ENCODE measurements at places on chromosomes 1 and 21.

- no peak for DNase-seq
Observed at GRCh38 chr1:157292809-157293564, 154.8 kb upstream of the ETV3 start.

DNA sequence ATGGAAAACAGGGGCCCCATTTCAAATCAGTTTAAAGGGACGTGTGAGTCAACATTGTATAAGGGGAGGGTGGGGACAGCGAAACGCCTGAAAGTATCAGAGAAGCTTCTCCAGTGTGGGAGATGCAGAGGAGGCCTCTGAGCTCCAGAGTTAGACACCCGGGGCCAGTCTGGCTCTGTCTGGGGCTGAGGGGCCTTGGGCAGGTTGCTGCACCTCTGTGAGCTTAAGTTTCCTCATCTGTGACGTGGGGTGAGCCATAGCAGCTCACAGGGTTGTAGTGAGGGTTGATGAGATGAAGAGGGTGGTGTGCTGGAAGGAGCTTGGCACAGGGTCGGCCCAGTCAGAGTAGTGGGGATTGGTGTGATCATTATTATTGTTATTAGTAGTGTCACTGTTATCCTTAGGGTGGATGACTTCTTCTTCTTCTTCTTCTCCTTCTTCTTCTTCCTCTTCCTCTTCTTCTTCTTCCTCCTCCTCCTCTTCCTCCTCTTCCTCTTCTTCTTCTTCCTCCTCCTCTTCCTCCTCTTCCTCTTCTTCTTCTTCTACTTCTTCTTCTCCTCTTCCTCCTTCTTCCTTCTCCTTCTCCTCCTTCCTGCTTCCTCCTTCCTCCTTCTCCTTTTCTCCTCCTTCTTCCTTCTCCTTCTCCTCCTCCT, 282.0 kb downstream of the PTPRU start:
- no peak for DNase-seq

- DNase-seq = no peak
Observed at GRCh38 chr1:205204552-205204951, 7.0 kb downstream of the DSTYK start.

DNA sequence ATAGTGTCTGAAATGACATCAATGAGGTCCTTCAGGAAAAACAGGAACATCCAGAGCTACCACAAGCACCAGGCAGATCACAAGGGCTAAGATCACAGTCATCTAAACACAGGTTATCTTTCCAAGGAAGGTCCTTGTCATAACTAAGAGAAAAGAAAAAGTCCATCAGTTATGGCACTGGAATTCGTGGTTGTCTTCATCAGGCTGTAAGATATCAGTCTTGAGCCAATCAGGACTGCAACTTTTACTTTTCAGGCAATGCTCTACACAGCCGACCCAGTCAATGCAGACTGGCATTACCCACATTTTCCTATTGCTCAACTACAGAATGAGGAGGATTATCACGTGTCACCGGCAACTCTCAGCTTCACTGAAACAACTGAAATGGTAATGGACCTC, 26.4 kb downstream of the SORT1 start:
- DNase-seq = no peak

- no peak for DNase-seq
Observed at GRCh38 chr1:152444045-152444444, 30.0 kb upstream of the CRNN start.

DNA sequence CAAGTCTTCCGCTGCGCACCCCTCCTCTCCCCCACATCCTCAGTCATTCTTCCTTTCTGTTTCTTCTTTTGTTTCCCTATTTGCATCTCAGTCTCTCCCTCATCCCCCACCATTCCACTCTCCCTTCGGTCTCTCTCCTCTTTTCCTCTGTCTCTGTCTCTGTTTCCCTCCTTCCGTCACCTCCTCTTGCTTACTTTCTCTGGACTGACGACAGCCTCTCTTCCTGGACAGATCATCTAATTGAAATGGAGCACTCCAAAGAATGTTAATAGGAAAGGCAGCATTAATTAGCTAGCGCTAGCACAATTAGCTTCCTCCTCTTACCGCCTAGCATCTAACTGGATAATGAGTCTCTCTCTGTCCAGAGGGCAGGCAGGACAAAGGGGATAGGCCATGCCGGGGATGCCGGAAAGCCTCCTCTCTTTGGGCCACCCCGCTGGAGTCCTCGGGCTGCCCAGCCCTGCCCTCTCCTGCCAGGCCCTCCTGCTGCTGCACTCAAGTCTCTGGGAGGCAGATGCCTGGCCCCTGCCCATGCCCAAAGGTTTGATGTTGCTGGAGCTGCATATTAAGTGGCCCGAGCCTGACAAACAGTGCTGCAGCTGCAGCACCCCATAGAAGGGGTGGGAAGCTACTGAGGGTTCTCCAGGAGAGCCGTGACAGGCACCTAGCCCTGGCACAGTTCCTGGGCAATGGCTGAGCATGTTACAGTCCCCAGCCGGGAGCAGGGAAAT, 20.8 kb downstream of the DISP3 start:
- no peak for DNase-seq

DNA sequence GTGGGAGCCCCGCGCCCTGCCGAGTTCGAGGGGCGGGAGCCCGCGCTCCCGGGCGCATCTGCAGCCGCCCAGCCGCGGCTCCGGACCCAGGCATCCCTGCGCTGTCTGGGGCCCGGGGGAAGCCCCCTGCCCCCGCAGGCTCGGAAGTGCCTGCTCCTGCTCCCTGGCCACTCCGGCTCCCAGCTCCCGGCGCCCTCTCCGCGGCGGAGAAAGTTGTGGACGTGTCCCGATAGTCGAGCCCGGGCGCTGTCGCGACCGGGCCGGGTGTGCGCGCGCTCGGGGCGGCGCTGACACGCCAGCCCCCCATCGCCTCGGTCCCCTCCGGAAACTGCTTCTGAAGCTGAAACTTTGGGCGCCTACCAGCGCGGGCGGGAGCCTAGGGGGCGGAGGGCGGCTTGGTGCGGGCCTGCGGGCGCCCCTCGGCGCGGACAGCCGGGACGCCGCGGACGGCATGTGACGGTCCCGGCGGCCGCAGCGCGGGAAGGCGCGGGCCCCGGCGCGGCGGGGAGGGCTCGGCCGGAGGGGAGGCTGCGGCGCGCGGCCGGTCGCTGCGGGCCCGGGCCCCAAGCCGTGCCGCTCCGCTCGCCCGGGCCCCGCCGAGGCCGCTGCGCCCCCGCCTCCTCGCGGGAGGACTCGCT, 515 bp downstream of the MAN1C1 start:
- DNase-seq = no peak

DNA sequence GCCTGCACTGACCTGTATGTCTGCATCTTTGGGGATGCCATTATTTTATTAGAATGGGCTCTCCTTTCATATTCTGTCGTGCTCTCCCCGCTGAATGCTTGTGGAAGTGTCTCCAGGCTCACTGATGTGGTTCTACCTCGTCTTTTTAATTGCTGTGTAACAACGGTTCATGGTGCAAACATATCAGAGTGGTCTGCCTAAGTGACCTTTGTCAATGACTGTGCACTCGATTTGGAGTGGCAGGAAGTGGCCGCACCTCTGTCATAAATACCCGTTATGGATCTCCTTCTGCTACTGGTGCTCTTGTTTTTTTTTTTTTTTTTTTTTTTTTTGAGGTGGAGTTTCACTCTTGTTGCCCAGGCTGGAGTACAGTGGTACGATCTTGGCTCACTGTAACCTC, 38.3 kb downstream of the SPSB1 start:
- peak; percentile 76 for DNase-seq

DNA sequence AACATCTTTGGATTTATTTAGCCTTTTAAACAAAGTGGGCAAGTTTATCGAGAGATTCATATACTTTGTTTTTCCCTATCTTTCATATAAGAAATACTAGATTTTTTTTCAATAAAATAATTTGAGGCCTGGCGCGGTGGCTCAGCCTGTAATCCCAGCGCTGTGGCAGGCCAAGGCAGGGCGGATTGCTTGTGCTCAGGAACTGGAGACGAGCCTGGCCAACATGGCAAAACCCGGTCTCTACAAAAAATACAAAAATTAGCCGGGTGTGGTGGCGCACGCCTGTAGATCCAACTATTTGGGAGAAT, 1.6 kb upstream of the CDC14A start:
- DNase-seq = peak; percentile 16

GRCh38 chr1:42130061-42130660, 23.0 kb upstream of the GUCA2B start:
- DNase-seq = no peak

Measured in transverse colon (tissue), 4 donors.